ENCODE measurements at places on chromosomes 2 and 18.

DNA sequence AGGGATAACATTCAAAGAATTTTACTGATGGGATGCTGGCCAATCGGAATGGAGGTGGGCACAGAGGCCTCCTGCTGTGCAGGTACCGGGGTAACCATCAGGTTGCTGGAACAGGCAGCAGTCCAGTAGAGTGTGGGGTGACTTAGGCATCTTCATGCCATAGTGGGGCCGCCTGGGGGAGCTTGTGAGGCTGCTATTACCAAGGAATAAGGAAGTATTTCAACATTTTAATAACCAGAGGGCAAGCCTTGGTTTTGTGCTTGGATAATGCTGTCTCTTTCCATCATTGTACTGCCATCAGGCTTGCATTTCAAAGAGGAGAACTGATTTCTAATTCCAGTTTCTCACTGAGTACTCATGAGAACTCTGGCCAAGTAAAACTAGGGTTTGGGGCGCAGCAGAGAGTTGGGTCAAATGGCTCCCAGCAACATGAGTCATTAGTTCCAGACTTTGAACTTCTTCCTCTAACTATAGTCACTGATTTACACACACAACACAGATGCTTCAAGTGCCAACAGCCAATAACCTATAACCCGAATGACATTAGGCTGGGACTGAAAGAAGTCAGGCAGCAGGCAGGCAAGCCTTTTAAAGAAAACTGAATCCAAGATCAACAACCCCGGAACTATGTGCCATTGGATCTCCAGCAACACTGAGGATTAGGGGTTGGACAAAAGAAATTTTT lies 56.1 kb upstream of the FHL2 start:
- no peak for DNase-seq

GRCh38 chr2:123165616-123166015 lies 859.5 kb upstream of the CNTNAP5 start:
- no peak for DNase-seq

GRCh38 chr18:58213440-58213839 lies 169.4 kb downstream of the NEDD4L start:
- DNase-seq = no peak

DNA sequence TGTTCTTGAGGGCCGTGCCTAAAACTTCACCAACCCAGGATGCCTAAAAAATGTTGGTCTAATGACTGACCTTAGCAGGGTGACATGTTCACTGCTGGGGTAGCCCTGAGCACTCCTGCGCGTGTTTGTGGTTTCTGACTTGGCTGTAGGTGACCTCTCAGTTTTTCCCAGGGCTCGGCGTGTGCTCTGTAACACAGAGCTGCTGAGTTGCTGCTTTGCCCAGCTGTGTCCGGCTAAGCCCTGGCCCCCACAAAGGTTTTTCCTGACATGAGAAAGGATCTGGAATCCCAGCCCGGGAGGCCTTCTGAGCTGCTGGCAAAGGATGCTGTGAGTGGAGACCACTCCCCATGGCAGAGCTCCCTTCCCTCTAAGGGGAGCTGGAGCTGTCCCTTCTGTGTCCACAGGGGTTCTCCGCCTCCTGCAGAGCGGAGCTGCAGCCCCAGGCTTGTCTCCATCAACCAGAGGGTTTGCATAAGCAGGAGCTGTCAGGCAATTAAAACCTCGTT lies 52.7 kb downstream of the CRIM1 start:
- DNase-seq = no peak

- DNase-seq = no peak
Measured at GRCh38 chr2:120598416-120598815, 137.3 kb upstream of the GLI2 start.

DNA sequence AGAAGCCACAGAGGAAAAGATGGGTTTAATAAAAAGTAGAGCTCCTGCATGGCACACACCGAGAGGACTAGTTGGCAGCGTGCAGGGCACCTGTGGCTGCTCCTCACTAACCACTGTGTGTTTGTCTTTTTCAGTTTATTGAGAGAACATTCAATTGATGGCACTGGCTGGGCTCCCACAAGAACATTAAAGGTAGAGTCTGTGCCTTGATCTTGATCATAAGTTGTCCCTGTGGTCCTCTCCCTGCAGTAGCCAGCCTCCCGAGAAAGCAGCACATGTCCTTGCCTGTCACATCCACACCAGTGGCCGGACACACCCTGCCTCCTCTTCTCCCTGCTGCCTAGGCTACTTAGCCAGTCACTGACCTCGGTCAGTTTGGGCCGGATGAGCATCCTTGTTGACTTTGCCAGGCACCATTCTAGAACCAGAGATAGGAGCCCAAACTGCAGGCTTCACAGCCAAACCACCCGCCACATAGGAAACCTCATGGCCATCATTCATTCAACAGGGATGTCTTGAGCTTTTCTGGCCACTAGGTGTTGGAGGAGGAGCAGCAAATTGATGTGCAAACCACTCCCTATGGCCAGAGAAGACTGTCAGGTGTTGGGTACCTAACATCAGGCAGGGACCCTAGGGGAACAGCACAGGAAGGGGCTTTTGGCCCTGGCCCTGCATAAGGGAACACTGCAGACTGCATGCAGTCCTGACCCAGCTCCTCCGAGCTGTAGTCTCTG lies 30.2 kb upstream of the SCLY start:
- no peak for DNase-seq

DNA sequence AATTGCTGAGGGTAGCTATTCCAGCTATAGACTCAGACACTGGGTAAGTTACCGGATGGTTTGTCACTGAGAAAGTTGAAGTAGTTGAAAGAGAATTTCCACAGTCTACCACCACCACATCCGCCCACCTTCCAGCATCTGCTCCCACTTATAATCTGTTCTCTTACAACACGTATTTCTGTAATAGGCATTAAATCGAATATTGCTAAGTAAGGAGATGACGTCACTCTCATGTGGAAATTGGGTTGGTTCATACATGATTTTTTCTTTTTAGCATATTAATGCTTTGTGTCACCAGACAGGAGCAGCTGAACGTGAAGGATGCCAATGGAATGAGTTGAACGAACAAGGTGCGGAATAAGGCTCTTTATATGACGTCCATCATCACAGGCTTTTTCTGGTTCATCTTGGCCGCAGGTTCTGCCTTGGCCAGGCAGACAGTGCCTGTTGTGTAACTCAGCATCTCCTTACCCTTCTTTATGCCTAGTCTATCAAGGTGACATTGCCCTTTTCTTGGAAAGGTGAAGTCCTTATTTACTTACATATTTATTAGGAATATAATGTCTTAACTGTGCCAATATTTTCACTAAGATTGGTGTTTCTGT lies 45.9 kb downstream of the THUMPD2 start:
- no peak for DNase-seq

- no peak for DNase-seq
Measured at GRCh38 chr18:68826121-68826520, 28.2 kb downstream of the CCDC102B start.

DNA sequence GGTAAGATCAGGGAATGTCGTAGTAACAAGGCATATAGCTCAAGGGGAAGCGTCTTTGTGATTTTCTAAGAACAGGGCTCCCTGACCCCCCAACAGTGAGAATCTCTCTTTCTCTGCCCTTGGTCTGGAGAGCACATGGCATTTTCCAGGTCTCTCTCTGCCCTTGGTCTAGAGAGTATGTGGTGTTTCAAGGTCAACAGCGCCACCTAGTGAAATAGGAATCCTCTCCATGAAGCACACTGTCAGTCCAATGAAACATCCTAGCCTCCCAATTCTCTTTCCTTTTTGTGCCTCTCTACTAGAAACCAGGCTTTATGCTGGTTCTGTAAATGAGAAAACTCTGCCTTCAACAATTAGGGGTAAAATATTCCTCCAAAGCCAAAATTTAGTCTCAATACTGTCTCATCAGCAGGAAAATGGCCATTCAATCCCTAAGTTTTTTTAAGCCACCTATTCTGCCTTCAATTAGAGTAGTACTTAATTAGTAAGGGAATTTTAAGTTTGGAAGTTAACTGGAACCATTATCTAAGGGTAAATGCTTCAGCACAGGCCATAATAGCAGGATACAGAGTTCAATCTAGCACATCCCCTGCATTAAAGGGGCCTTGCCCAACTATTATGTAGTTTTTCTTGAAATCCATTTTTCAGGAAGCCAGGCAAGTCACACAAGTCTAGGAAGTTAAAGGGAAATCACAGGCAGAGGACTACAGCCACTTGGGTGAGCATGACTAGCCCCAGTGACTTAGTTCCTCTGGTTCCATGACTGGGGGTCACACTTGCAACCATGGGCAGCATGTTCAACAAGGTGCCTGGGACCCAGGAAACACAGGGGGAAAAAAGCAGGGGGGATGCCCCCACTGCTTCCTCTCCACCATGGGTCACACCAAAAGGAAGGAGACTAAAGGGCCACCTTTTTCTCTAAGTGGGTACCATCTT lies 12.4 kb downstream of the DYM start:
- peak; percentile 27 for DNase-seq

- DNase-seq = no peak
Measured at GRCh38 chr2:85797263-85797660, 43.5 kb downstream of the ATOH8 start.

DNA sequence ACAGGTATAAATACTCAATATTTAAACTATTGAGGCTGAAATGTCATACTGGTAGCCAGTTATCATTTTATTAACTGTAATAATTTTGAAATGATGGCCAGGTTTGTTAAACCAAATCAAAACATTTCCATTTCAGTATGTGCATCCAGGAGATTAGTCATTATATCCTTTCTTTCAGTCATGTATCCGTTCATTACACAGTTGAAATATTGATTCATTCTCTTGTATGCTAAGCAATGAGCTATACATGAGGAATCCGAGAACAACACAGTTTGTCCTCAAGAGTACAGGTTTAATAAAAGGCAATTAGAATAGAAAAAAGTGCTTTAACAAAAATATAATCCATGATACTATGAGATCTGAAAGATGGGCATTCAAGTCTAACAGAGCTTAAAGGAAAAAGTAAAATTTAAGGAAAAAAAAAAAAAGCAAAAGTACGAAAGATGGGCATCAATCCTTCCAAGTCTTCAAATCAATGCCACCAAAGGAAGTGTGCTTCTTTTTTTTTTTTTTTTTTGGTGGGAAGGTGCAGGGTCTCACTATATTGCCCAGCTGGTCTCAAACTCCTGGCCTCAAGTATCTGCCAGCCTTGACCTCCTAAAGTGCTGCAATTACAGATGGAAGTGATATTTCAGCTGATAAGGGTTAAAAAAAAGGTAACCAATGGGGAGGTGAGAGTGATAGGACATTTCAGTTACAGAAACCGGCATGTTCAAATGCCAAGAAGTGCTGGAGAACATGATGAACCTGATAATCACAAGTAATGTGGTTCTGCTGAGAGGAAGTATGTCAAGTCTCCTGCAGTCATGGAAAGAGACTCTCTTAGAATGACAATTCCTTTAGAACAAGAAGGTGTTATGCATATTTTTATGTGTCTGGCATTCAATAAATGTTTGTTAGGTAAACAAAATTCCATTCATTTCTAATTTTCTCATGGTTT lies 35.8 kb downstream of the PUM2 start:
- DNase-seq = no peak

- no peak for DNase-seq
Measured at GRCh38 chr2:18626958-18627650, 37.7 kb upstream of the NT5C1B start.

GRCh38 chr2:99729104-99730025 lies 239.5 kb upstream of the REV1 start:
- DNase-seq = no peak

- no peak for DNase-seq
Measured at GRCh38 chr2:107719141-107719540, 107.6 kb upstream of the RGPD4 start.

- no peak for DNase-seq
Measured at GRCh38 chr2:31384351-31384750, 30.2 kb downstream of the XDH start.

GRCh38 chr2:171244466-171244969 lies 83.8 kb upstream of the TLK1 start:
- no peak for DNase-seq
